ENCODE measurements at places on chromosomes 6 and 20.

DNA sequence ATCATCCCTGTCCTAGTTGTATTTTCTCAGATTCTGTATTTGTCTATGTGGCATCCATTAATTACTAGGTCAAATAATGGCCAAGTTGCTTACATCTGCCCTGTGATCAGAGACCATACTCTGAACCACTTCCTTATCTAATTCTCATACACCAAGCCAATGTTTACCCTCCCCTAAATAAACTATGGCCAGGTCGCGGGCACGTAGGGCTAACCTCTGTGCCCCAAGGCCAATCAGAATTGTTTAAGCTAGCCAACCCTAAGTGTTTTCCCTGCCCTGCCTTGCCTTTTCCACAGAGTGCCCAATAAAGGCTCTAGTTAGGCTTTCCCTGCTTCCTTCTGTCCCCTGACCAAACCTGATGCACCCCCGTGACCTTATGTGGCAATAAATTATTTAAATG lies 2.8 kb upstream of the CALHM4 start:
- DNase-seq: no peak

GRCh38 chr20:14055127-14055742 lies 59.9 kb downstream of the MACROD2 start:
- no peak for DNase-seq

GRCh38 chr6:94129926-94130325 lies 710.6 kb upstream of the EPHA7 start:
- DNase-seq: no peak

- DNase-seq: no peak
Observed at GRCh38 chr6:55882718-55883569, 7.6 kb upstream of the BMP5 start.

- no peak for DNase-seq
Observed at GRCh38 chr6:3779574-3779849, 28.0 kb upstream of the PXDC1 start.

DNA sequence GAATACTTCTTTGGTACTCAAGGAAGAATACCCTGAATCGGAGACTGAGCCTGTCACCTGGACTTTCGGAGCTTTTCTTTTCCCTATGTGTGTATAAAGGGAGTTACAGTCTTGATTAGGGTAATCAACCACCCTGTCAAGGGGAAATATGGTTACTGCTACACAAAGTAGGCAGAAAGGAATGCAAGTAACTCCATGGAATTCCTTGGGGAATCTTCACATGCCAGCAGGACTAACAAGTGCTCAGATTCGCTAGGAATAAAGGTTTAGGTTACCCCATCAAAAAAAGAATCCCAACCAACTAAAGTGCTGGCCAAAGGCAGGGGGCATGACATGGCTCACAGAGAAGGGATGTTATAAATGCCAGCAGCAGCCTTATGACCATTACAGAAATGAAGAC lies 10.4 kb downstream of the KCNS1 start:
- DNase-seq: no peak

Data from activated T-helper 1 cell treated with anti-CD3 and anti-CD28 coated beads, Interleukin-2, amount 50 U/mL, for 16 hours (primary cell).